ENCODE measurements at places on chromosomes 6 and 20.

GRCh38 chr6:75830959-75831885 is 82.2 kb downstream of the MYO6 start:
- DNase-seq, result no peak

GRCh38 chr6:137820952-137821351 is 46.1 kb upstream of the TNFAIP3 start:
- no peak for DNase-seq

DNA sequence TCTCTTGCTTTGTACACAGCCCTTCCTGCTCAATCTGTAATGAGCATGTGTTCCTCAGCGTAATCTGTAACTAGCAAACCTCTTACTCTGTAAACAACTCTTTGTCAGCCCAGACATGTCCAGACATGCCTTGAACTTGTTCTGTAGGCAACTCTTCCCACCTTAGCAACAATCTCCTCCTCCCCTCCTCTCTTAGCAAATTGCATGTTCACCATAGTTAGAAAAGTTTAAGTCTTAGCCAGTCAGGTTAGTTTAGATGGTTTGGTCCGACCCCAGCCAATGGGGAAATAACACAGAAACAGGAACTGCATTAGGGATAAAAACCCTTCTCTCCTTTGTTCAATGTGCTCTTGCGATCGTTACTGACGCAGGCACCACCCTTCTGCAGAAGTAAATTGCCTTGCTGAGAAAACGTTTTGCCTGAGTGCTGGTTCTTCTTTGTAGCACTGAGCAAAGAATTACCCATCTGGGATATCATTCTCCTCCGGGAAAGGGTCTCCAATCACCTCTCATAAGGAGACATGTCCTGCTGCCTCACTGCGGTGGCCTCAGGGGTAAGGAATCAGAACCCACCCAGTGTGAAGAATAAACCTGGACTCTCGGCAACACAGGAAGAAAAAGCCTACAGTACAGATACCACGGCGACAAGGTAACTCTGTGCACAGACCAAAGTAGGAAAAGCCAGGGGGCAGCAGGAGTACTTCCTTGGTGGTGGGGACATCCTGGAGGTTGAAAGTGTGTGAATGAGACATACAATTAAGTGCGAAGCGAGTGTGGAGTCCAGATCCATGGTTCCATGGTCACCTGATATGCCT is 26.2 kb downstream of the PLN start:
- DNase-seq, result no peak

GRCh38 chr6:104656235-104656634 is 203.5 kb downstream of the HACE1 start:
- no peak for DNase-seq

GRCh38 chr6:44655412-44656342 is 268.2 kb downstream of the CDC5L start:
- peak; percentile 93 for DNase-seq

DNA sequence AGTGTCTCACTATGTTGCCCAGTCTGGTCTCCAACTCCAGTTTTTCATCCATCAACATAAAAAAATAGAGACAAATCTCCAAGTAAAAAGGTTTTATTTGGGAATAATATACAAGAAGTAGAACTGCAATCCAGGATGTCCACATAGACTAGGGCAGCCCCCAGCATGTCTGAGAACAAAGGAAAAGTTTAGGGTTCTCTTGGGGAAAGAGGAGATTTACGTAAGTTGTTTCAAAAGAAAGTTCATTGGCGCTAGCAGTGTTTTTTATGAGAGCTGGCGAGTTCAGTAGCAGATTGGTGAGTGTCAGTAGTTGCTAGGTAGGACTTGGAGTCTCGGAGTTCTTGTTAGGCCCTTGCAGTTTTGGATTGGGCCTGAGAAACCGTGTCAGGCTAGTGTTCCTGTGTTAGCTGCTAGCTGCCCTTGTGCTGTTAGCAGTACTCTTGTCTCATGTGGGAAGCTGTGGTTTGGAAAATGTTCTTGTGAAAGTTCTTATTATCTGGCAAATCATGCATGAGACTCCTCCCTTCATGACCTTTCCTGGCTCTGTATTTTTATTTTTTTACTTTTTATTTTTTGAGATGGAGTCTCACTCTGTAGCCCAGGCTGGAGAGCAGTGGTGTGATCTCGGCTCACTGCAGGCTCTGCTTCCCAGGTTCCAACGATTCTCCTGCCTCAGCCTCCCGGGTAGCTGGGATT is 24.7 kb downstream of the TTLL9 start:
- DNase-seq, result no peak

DNA sequence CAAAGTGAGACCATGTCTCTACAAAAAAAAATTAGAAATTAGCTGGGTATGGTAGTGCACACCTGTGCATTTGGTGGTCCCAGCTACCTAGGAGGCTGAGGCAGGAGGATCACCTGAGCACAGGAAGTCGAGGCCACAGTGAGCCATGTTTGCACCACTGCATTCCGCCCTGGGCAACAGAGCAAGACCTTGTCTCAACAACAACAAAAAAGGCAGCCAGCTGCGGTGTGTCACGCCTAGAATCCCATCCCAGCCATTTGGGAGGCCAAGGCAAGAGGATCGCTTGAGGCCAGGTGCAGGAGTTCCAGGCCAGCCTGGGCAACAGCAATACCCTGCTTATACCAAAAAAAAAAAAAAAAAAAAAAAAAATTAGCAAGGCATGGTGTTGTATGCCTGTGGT is 1.1 kb upstream of the BAK1 start:
- no peak for DNase-seq

DNA sequence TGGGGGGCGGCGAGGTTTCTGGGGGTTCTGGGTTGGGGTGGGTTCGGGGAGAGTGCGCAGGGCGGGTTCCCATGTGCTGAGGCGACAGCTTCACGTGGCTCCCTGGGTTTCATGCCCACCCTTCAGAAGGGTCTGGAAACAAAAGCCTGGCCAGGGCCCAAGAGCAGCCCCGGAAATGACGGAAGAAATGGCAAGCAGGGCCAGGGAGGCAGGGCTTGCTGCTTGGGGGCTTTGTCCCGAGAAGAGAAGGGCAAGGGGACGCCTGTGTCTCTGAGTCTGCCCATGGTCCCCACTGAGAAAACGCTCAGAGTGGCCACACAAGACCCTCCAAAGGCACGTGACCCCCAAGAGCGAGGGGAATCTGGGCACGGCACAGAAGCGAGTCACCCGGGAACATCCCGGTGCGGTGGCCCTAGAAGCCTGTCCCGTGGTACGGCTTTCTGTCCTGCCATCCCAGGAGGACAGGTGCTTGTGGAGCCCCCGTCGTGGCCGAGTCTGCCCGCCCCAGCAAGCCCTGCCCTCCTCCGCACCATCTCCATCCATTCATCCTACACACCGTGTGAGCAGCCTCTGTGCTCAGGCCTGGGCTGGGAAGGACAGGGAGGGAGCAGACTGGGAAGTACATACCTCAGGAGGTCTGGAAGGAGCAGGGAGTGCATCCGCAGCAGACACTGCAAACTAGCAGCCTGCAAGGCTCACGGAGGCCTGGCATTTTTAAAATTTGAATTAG is 9.0 kb downstream of the NPEPL1 start:
- DNase-seq, result no peak

GRCh38 chr6:135310291-135310690 is 129.2 kb downstream of the MYB start:
- no peak for DNase-seq

GRCh38 chr6:96786336-96786735 is 50.9 kb downstream of the GPR63 start:
- DNase-seq, result no peak

Data from neural crest cell (in vitro differentiated cells).